ENCODE measurements at places on chromosomes 5 and 9. TPM values are rescaled to one million over a fixed set of nuclear protein-coding genes. Genes with fewer than 3 reads are reported as not detected.

DNA sequence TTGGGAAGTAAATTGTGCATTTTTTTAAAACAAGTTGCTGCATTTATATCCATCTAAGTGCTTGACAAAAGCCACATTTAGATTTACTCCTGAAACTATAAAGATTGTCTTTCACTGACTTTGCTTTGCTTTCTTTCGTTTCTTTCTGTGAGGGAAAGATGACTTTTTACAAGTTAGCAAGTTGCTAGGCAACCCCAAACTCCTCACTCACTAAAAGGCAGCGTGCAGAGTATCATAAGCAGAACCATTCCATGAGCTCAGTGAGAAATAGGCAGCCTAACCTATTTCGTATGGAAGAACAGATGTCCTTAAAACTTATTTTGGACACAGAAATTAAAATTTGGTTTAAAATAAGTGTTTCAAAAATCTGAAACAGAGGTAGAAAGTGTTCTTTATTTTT, 29.0 kb downstream of the KLF9 start:
- no peak for DNase-seq

GRCh38 chr9:69260161-69260560, 64.9 kb upstream of the ENTREP1 start:
- no peak for DNase-seq

DNA sequence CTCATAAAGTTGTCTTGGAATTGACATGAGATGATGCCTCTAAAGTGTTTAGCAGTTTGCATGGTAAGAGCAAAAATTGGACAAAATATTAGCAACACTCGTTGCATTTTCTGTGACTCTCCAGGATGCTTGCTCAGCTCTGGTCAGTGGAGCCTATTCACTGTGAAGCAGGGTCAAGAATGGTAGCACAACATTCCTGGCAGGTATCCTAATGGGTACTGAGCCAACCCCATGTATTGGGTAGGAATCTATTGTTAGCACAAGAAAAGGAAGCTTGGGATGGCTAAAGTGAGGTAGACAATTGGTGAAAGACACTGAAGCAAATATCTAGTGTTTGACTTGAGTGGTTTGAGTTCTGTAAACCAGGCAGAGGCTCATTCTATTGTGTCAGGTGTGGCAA, 10.4 kb upstream of the ACTBL2 start:
- DNase-seq, result no peak

GRCh38 chr9:70491426-70492318, 77.2 kb upstream of the KLF9 start:
- no peak for DNase-seq

GRCh38 chr5:178249191-178249989, 16.8 kb upstream of the PHYKPL start:
- no peak for DNase-seq

The CTSV gene
- total RNA-seq, result 59.1 TPM

The KCNIP1 gene
- total RNA-seq, result 0.31 TPM

Data from GM23338 (cell line).